ENCODE measurements at places on chromosomes 13 and 19.

DNA sequence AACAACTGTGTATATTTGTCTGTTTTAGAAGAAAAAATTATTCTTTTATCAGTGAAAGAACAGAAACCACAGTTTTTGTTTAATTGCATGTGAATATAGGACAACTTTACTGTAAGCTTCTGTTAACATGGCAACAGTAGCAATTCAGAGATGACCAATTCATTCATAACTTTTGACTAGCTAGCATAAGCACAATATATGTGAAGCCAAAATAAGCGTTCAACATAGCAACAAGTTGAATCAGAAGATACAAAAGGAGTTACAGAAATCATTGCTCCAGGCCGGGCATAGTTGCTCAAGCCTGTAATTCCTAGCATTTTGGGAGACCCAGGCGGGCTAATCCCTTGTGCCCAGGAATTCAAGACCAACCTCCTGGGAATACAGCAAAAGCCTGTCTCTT lies 197.1 kb upstream of the GPC6 start:
- DNase-seq, result no peak

DNA sequence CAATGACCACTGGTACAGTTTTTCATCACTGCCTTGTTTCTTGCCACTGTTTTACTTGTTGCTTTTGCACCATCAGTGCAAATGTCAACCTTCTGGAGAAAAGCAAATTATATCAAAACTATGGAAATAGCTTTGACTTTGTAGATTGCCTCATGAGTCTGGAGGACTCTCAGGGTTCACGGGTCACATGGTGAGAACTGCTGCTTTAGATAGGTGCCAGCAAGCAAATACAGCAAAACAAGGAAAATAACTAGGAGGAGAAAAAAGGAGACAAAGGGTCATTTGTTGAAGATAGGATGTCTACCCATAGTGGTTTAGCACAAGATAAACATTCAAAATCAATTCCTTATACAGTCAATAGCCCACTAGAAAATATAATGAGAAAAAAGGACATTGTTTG lies 33.1 kb downstream of the POLR1D start:
- no peak for DNase-seq

DNA sequence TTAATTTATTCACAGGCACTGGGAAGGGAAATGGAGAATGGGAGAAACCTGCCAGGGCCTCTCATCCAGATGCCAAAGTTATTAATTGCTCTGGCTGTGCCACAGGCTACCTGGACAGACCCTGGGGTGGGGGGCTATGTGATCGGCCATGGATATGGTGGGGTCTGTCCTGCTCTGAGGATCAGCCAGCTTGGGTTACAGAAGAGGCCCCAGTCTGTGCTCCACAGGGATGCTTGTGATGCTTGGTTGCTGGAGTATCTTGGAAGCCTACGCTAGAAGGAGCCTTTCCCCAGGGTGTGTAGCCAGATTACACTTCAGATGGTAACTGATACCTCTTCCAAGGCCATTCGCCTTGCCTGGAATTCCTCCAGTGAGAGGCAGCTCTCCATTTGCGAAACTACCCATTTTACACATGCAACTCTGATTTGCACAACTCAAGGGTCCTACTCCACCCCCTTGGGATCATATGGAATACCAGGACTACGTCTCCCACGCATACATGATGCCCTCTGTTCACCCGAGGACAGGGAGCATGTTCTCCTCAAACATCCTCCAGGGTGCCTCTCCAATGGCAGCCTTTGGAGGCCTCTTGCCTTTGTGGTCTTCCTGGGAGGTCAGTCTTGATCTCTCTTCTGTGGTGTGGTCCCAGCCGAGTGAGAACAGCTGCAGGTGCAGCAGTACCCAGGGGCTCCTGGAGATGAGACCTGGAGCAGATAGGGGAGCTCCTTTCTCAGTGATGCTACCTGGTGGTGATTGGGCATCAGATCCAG lies 186.6 kb upstream of the TSHZ3 start:
- no peak for DNase-seq

DNA sequence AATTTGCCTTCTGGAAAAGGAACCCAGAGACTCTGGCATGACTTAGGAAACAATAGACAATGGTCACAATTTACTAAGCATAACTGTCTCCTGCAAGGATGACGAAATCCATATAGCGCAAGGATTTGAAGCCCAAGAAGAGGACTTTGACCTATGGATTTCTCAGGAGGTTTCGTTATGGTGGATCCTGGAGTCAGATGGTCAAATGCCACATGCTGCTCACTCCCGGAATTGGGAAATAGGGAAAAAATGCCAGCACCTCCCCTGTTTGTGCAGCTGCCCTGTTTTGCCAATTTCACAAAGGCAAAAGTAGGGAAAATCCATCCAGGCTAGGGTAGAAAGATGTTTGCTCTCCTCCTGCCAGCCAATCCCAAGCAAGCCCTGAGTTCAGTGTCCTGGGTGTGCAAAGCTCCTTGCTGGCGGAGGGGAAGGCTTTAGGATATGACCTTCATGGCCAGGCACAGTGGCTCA lies 23.4 kb downstream of the RDH8 start:
- no peak for DNase-seq

GRCh38 chr19:6464070-6464873 lies at the start of gene CRB3:
Gene CRB3 (plus strand): TSS chr19:6464271. CDS start chr19:6464702, 431 bp downstream.
- DNase-seq, result no peak
